ENCODE measurements at places on chromosomes 7 and 10.

DNA sequence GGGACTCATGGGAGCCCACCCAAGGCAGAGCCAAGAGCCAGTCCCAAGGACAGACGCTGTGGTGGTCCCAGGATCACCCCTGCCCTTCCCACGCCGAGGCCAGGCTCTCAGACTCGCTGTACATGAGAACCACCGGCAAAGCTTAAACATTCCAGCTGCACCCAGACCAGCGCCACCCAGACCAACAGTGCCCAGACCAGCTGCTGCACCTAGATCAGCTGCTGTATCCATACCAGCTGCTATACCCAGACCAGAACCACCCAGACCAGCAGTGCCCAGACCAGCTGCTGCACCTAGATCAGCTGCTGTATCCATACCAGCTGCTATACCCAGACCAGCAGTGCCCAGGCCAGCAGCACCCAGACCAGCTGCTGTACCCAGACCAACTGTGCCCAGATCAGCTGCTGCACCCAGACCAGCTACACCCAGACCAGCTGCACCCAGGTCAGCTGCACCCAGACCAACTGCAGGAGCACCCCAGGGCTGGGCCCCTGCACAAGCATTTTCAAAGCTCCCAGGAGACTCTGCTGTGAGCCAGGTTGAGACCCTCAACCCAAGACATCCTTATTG lies 47.9 kb upstream of the CNPY1 start:
- no peak for DNase-seq

- DNase-seq, result no peak
Measured at GRCh38 chr10:93408783-93409182, 73.4 kb downstream of the MYOF start.

DNA sequence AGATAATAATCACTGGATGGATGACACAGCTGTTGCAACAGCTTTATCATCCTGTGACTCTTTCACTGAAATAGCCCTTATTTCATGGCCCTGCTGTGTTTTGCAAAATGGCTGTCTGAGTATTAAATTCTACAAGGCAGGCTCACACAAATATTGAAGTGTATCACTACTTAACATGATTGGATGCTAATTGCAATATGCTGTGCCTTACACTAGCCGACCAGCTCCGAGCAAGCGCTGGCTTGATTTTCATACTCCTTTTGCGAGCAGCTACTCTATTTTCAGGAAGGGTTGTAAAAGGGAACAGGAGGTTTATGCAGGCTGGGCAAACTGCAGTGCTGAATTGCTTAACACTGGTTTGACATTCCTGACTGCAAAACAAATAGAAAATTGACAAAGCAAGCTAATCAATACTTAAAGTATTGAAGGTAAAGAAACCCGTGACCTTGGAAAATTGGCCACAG lies 121.6 kb downstream of the CACNB2 start:
- no peak for DNase-seq

DNA sequence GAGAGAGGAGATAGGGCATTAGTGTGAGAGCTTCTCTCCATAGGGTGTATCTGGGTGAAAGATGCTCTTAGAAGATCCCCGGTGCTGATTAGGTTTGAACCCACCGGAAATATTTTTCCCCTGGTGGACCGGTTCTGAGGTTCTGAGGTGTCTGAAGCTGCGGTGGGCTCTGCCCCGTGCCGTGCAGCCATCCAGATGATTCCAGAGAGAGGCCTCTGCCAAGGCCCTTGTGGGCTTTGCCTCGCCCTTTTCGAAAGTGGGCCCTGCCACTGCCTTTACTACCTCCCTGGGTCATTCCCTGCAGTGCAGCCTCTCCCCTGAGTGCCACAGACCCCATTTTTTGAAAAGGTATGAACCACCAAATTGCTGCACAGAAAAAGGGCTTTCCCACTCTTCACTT lies 2.8 kb downstream of the GIMAP8 start:
- peak; percentile 43 for DNase-seq

DNA sequence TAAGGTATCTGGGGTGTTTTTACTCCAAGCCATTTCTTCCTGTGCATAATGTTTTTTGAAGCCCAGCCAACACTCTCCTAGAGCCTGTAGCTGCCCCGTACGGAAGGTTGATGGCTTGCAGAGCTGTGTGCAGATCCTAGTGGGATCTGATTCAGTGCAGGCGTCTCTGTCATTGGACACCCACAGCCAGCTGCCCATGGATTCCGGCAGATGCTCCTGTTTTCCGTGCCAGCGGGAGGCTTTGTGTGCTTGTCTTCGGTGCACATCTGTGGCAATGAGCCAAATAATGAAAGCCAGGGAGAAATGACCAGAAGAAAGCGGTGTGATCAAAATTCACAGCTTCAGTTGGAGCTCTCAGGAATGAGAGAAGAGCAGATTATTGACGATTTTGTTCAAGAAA lies 426.4 kb downstream of the TYW1 start:
- DNase-seq, result no peak

DNA sequence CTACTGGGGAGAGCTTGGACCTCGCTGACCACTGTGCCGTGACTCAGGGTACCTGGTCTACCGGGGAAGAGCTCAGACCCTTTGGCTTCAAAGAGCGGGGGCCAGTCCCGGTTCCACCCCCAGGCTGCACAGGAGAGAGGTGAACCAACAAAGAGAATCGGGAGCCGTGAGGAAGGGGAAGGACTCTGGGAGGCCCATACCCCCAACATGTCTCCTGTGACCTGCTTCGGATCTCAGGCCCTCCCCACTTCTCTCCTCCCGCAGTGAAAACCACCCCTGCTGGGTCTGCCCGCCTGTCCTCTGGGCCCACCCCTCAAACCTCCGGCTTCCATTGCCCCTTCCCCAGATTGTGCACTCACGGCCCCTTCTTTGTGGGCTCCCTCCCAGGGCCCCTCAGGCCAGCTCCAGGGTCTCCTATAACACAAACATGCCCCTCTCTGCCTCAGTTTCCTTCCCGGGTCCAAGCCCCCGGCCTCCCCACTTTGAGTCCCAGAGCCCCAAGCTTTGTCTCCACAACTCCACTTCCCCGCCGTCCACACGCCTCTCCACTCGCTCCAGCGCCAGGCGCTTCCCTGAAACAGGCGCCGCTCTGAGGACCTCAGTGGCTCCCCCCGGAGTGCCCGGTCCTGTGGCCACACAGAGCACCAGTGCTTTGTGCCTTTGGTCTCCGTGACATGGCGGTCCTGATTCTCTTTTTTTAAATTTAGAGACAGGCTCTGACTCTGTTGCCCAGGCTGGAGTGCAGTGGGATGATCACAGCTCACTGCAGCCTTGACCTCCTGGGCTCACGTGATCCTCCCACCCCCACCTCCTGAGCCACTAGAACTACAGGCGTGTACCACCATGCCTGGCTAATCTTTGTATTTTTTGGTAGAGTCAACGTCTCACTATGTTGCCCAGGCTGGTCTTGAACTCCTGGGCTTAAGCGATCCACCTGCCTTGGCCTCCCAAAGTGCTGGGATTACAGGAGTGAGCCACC lies 7.5 kb upstream of the INTS1 start:
- no peak for DNase-seq

- no peak for DNase-seq
Measured at GRCh38 chr10:36840788-36841187, 284.6 kb upstream of the ANKRD30A start.

DNA sequence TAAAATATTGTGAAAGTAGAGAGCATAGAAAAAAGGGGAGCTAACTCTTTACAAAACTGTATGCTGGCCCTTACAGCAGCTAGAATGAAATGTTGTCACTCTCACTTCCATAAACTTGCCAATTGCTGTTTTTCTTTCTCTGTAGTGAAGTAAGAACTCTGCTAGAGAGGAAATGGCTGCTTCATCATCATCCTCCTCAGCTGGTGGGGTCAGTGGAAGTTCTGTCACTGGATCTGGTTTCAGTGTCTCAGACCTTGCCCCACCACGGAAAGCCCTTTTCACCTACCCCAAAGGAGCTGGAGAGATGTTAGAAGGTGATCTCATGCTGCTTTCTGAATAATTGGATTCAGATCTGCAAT lies 7.6 kb upstream of the ASCC1 start:
- no peak for DNase-seq

- no peak for DNase-seq
Measured at GRCh38 chr10:7483848-7484247, 73.0 kb upstream of the SFMBT2 start.

DNA sequence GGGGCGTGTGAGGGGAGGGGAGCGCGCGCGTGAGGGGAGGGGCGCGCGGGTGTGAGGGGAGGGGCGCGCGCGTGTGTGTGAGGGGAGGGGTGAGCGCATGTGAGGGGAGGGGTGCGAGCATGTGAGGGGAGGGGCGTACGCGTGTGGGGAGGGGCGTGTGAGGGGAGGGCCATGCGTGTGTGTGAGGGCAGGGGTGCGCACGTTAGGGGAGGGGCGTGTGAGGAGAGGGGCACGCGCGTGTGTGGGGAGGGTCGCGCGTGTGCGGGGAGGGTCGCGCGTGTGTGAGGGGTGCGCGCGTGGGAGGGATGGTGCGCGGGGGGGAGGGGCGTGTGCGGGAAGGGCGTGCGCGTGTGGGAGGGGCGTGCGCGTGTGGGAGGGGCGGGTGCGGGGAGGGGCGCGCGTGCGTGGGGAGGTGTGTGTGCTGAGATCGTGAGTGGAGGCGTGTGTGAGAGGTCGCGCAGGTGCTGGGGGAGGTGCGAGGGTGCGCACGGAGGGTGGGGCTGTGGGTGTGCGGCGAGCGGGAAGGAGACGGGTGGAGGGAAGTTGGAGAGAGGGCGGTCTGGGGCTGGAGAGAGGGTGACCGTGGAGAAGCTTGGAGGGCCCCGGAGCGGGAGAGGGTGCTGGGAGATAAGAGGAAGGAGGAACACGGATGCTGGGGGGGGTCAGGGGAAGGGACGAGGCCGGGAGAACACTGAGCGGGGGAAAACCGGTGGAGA lies 19.7 kb downstream of the MXI1 start:
- DNase-seq, result peak; percentile 77

DNA sequence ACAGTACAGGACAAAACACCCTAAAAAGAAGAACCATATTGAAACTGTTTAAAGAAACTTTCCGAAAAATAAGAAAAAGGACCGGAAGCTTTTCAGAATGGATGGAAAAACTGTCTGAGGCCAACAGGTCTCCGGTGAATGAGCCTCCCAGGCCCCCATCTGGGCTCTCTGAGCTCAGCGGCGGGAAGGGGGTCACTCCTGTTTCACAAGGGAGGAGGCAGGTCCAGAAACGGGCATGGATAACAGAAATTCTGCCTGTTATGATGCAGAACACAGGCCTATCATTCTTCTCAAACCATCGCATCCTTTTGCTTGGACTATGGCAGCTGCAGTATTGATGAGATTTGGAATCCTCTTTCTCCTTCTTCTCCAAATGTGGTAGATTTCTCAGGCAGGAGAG lies 58.9 kb upstream of the SHH start:
- no peak for DNase-seq

GRCh38 chr7:155538293-155538692 lies 8.1 kb downstream of the CNPY1 start:
- DNase-seq, result no peak

GRCh38 chr10:13529714-13529973 lies 830 bp upstream of the BEND7 start:
- DNase-seq, result no peak

DNA sequence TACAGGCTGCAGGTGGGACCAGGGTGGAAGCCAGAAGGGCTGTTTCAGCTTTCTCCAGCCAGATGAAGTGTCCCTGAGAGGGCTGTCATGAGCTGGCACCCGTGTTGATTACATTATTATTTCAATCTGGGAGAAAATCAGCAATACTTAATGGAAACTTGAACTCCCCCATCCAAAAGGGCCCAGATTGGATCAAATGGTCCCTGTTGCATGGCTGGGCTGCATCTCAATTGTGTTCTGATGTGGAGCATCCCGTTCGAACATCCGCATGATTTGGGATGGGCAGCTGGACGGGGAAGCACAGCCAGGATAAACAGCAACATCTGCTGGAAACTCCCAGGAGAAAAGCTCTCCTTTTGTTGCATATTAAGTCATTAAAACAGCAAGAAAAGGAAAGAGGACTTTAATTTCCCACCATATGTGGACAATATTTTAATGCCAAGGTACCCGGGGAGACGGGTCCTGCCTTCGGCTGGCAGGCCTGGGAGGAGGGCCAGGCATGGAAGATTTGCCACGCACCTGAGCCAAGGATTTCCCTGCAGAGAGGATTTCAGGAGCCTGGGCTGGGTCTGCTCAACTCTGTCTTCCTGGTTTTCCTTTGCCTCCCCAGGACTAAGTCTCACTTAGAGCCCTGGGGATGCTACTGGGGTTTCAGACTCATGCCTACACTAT lies 52.4 kb downstream of the NPTX2 start:
- no peak for DNase-seq

DNA sequence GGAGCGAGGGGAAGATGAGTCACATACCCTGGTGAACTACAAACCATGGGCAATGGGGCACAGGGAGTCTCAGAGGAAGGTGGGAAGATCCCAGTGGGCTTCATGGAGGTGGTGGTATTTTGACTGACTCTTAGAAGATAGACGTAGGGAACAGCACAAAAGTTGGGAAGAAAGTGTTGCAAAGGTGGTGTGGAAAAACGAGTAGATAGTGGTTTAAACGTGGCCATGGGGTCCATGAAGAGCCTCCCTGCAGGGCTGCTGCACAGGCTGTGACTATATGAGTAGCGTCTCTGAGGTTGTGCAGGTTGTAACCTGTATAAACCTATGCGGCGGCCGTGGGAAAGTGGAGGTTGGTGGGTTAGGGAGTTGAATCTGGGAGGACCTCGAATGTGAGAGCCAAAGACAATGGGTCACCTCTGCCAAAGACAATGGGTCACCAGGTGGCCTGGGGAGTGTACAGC lies 13.8 kb downstream of the LZTS2 start:
- no peak for DNase-seq

DNA sequence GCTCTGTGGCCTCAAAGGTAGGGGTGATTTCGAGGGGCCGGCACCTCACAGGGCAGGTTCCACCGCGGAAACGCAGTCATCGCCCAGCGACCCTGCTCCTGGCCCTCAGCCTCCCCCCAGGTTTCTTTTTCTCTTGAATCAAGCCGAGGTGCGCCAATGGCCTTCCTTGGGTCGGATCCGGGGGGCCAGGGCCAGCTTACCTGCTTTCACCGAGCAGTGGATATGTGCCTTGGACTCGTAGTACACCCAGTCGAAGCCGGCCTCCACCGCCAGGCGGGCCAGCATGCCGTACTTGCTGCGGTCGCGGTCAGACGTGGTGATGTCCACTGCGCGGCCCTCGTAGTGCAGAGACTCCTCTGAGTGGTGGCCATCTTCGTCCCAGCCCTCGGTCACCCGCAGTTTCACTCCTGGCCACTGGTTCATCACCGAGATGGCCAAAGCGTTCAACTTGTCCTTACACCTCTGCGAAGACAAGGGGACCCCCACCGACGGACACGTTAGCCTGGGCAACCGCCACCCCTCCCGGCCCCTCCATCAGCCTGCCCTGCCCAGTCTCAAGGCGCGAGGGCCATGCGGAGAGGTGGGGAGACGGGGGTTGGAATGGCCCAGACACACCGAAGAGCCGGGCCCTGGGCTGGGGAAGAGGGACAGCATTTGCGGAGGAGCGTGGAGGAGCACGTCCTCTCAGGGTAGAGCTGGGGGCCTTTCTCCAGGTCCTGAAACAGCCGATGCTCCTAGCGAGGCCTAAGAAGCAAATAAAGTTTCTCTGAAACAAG lies 6.0 kb downstream of the SHH start:
- DNase-seq, result no peak

GRCh38 chr7:29005829-29006228 lies 47.7 kb upstream of the TRIL start:
- DNase-seq, result no peak

Measured in activated CD4-positive, alpha-beta T cell treated with anti-CD3 and anti-CD28 coated beads, Interleukin-2, amount 10 ng/mL, durations not matched to agents 7 days and 5 days (primary cell).